ENCODE measurements at places on chromosomes 16 and 17.

GRCh38 chr16:7236824-7237410 lies 95.7 kb upstream of the RBFOX1 start:
- no peak for DNase-seq

GRCh38 chr17:15361151-15361550 lies 19.8 kb upstream of the TEKT3 start:
- peak; percentile 74 for DNase-seq

DNA sequence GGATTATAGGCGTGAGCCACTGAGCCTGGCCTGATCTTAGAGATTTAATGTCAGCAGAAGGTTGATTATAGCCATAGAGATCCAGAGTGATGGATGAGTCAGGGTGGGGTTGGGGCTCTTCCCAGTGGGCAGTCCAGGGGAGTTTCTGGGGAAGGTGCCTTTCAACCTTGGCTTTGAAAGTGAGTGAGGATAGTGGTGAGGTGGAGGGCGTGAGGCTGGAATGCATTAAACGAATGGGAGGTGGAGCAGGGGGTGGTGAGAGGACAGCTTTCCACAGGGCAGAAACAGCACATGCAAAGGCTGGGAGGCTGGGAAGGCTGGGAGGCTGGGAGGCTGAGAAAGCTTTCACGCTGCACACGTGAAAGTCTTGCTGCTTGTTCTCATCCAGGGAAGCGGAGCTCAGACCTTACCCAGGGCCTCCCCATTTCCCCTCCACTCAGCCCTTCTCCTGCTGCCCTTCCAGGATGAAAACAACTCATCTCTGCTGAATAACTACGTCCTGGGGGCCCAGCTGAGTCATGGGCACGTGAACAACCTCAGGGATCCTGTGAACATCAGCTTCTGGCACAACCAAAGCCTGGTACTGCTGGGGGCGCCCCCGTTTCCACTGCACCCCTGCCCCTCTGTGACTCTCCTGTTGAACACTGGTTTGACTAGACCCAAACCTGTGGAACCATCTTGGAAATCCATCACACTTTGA lies 22.3 kb downstream of the ADGRG5 start:
- DNase-seq = peak; percentile 16

DNA sequence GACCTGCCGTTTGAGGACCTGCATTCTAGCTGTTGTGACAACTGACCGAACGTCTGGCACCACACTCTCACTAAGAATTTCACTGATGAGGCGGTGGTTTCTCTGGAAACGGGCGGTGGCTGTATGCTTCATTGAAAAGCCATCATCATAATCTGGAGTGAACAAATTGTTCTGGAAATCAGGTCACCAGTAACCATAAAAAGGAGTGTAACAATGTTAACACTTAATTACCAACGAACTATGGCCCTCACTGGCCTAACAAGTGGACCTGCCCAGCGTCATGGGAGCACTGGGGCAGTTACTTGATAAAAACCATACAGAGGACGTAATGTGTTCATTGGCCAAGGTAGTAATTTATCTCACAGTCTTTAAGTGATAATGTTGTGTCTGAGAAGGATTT lies 15.4 kb downstream of the SMARCE1 start:
- no peak for DNase-seq

DNA sequence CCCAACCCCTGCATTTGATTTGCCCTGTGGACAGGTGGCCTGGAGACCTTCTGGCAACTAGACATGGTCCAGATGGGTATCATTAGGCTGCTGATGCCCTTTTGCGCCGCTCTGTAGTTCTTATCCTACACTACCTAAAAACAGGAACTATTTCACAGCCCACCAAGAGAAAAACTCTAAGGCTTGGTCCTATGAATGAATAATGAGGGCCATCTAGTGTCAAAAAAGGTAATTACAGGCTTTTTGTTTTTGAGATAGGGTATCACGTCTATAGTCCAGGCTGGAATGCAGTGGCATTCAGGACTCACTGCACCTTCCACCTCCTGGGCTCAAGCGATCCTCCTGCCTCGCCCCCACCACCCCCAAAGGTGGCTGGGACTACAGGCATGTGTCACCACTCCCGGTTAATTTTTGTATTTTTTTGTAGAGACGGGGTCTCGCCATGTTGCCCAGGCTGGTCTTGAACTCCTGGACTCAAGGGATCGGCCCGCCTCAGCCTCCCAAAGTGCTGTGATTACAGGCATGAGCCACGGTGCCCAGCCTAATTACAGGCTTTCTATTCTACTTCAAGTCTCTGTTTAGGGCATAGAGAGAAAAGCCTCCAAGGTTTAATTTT lies 20.9 kb downstream of the COIL start:
- peak; percentile 12 for DNase-seq

DNA sequence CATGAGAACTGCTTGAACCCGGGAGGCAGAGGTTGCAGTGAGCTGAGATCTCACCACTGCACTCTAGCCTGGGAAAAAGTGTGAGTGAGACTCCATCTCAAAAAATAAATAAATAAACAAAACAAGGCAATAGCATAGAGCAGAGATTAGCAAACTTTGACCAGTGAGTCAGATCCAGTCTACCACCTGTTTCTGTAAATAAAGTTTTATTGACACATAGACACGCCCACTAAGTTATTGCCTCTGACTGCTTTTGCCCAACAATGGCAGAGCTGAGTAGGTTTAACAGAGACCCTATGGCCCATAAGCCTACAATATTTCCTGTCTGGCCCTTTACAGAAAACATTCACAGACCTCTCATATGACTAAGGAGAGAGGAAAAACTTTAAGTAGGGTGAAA lies 44.3 kb downstream of the XYLT1 start:
- no peak for DNase-seq

DNA sequence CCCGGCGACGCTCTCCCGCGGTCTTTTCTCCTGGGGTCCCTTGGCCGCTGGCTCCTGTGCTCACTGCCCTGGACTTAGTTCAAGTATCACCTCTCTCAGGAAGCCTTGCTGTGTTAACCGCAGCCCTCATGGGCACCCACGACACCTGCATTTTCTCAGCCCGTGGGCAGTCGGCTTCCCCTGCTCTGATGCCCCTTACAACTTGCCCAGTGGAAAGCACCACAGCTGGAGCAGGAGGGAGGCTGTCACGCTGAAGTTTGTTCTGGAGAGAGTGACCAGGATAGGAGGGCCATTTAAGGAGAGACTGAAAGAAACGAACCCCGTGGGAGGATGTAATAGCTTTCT lies 395 bp downstream of the STXBP4 start:
- DNase-seq = no peak

DNA sequence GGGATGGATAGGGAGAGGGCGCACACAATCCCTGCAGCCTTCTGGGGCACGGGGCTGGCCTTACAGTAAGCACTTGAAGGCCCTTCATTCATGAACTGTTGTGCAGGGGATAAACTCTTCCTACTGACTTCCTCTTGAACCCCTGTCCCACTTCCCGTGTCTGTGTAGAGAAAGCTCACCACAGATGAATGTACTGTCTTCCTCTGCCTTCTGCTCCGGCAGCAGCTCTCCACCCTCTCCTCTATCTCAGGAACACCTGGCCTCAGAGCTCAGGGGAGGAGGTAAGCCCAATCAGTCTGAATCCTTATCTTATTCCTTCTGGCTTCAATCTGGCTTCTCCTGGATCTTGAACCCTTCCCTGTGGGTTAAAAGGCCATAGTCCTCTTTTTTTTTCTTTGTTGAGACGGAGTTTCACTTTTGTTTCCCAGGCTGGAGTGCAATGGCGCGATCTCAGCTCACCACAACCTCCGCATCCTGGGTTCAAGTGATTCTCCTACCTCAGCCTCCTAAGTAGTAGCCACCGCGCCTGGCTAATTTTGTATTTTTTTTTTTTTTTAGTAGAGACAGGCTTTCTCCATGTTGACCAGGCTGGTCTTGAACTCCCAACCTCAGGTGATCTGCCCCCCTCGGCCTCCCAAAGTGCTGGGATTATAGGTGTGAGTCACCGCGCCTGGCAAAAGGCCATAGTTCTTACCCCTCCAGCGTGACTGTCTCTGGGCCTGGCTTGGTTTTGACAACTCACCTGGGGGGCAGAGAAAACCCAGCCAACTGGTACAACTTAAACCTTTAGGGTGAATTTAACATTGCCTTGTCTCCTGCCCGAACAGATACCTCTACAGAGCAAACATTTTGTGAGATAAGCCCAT lies 7.2 kb upstream of the SLC52A1 start:
- DNase-seq = no peak

GRCh38 chr16:59688006-59688405 lies 953.9 kb upstream of the GOT2 start:
- DNase-seq = no peak

DNA sequence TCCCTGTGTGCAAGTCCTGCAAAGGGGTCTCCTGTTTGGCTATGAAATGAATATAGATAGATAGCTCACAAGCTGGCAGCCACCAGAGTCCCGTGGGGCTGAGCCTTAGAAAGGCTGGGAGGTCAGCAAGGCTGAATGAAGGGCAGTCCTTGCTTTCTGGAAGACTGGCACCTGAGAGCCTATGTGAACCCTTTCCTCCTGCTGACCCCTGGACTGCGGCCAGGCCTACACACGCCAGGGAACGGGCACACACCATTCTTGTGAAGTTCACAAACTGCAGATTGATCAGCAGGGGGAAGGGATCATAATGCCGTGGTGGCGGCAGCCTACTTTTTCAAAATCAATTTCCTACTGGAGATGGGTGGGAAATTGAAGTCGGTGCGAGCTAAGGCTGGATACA lies 985 bp upstream of the C17orf107 start:
- no peak for DNase-seq

DNA sequence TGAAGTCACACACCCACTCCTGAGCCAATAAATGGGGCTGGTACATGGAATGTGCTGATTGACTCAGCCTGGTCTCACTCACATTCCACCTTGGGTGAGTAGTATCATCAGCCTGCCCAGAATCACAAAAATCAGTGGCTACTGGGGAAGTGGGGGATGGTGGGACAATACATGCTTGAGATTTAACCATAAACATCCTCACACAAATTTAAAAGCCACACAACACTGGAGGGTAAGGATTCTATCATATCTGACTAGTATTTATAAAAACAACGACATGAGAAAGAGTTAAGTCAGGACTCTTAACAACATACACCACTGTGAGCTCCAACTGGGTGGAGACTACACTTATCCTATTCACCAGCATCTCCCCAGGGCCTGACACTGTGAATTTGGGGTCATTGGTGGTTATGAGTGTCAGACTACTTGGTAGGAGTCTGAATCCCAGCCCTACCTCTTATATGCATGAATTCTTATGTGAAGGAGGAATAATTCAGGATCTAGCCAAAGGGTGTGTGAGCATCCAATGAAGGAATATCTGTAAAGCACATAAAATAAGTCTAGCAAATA lies 26.0 kb upstream of the IRX6 start:
- peak; percentile 85 for DNase-seq

- no peak for DNase-seq
These were observed 145.6 kb upstream of the CHMP6 start for GRCh38 chr17:80845863-80846671.

GRCh38 chr17:75535119-75535537 lies 9.6 kb downstream of the LLGL2 start:
- DNase-seq = no peak

DNA sequence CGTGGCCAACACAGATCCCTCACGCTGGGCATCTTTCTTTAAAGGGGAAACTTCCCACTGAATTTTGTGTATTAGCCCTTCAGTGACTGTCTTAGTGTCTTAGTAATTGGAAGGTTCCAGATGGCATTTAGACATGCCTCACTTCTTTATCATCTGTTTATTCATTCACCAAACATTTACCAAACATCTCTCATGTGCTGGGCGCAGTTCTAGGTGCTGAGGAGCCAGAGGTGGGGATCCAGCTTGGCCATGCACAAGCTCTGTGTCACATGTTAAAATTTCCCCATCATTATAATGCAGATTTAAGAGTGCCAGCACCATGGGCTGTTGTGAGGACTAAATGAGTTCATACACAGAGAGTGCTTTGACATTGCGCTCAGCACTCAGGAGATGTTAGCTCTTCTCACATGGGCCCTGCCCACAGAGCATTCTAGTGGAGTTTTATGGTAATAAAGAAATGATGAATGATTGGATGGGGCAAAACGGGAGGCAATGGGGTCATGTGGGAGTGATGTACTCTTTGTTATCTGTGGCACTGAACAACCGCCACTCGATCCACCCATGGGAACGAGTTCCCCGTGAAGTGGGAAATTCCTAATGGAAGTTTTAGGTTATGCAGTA lies 119.7 kb downstream of the SNX29 start:
- no peak for DNase-seq

DNA sequence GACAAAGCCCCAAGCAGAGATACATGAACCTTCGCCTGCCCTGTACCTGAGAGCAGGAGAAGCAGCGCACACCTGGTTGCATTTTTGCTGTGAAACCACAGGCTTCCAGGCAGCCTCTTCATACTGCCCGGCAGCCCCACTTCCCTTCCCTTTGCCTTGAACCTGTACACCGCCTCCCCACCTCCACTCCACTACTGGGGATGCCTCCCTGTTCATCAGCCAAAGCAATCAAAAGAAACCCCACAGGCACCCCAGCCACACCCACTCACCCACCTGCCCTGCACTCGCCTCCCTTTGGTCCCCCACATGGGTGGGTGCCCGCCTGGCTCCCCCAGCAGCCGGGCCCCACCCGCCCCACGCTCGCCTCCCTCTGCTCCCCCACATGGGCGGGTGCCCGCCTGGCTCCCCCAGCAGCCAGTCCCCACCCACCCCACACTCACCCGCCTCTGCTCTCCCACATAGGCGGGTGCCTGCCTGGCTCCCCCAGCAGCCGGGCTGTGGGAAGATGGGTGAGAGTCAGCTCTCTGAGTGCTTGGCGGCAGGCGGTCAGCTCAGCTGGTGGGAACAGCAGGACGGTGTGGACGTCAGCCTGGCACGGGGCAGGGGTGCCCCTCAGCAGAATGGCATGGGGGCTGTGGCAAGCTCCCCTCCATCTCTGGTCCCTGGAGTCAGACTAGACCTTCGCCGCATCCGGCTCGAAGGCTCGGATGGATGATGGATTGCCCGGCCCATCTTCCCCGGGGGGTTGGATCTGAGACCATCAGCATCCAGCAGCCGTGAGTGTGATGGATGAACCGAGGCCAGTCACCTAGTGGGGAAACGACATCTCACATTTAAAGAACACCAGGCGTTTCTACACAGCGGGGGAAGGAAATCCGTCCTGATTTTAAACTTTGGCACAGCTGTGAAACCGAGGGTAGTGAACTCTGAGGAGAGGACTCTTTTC lies 135.6 kb downstream of the BANP start:
- DNase-seq = no peak

GRCh38 chr17:7413346-7413985 lies 5.8 kb downstream of the NLGN2 start:
- no peak for DNase-seq

GRCh38 chr17:39486242-39486641 lies 25.0 kb downstream of the CDK12 start:
- DNase-seq = no peak

- no peak for DNase-seq
These were observed 109.2 kb downstream of the C16orf95 start for GRCh38 chr16:87207965-87208364.

GRCh38 chr16:67192781-67193361 lies 916 bp downstream of the E2F4 start:
- no peak for DNase-seq

All from kidney epithelial cell (primary cell).